ENCODE measurements at places on chromosomes 5 and 9.

DNA sequence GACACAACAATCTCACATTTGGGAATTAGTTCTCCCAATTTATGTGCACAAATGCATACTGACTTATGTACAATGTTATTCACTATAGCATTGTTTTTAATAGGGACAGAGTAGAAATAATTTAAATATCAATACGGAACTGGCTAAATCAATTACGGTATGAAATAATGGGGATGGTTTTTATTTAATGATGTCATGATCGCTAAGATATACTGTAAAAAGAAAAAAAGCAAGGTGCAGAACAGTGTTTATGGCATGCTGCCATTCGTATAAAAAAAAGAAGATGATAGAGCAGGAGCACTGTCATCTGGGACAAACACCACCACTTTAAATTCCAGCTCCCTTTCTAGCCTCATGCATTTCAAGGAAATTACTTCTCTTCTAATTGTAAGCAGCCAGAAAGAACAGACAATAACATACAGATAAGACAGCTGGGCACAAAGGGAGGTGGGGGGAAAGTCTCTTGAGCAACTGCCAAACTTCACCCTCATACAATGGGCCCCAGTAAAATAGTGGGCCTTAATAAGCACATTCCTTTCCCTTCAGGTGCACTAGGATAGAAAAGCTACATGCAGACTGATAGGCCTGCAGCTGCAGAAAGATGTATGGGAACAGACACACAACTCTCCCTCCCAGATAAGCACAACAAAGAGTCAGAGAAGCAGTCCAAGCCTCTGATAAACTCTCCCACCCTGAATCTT, 8.4 kb downstream of the SREK1IP1 start:
- DNase-seq, result no peak

DNA sequence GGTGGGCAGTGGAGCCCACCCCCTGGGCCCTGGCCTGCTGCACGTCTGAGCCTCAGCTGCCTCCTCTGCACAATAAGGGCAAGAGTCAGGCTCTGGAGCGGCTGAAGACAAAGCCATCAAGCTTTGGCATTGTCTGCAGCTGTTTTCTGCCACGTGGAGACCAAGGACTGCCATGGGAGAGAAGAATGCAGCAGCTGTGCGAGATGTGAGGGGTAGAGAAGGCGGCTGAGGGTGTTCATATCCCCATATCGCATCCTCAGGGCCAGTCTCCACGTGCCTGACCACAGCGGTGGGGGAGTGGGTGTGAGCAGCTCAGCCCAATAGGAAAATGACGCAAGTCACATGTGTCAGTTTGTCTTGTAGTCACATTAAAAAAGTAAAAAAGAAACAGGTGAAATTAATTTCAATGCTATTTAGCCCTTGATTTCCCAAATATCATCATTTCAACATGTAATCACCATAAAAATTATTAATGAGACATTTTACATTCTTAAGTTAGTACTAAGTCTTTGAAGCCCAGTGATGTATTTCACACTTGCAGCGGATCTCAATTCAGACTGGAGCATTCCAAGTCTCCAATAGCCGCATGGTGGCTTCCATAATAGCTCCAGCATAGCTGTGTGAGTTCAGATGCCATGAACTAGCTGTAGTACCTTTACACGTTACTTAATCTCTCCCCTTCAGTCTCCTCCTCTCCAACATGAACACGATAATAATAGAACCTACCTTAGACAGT, 6.6 kb downstream of the C1QTNF2 start:
- DNase-seq, result no peak

DNA sequence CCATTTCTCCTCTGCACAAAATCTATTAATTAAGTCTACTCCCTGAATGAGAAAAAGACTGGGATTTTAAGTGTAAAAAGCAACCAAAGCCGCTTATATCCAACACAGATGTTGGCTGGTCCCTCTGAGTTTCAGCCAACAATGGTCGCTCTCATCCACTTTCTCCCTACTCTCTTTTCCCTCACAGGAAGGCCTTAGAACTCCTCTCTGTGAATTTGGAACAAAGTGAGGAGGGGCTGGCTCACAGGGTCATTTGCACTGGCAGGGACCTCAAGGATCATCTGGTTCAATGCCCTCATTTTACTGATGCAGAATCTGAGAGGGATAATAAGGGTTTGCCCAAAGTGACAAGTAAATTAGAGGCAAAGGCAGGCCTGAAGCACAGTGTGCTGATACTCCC, 64.0 kb downstream of the DPYSL3 start:
- no peak for DNase-seq

DNA sequence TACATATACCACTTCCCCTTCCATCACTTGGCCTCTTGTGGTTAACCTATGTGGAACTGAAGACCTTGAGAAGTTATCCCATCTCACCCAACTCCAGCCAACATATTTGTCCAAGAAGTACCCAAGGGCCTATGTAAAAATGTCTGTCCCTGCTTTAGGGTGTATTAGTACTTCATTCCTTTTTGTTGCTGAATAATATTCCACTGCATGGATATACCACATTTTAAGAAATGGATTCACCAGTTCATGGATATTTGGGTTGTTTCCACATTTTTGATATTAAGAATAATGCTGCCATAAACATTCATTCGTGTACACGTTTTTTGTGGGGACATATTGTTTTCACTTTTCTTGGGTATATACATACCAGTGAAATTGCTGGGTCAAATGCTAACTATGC, 28.6 kb downstream of the IDNK start:
- DNase-seq, result no peak

DNA sequence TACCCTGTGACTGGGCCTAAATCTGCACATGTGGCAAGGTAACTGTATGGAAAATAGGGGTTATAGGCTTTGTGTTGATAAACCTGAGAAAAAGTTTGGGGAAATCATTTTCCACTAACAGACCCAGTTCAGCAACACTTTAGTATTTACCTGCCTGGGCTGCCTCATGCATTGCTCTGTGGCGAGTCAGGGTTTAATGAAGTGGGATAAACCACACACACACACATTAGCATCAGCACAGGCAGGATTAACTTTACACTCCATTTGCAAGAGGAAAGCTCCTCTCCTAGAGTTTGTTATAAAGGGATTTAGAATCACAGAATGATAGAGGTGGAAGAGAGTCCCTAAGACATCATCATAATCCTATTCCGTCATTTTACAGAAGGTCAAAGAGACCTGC, 20.0 kb upstream of the ZCCHC7 start:
- DNase-seq, result no peak

GRCh38 chr5:150694612-150695011, 6.2 kb downstream of the RBM22 start:
- DNase-seq, result peak; percentile 67
